Fibroblast of skin of scalp (primary cell): ENCODE measurements at places on chromosomes 7 and 10.

DNA sequence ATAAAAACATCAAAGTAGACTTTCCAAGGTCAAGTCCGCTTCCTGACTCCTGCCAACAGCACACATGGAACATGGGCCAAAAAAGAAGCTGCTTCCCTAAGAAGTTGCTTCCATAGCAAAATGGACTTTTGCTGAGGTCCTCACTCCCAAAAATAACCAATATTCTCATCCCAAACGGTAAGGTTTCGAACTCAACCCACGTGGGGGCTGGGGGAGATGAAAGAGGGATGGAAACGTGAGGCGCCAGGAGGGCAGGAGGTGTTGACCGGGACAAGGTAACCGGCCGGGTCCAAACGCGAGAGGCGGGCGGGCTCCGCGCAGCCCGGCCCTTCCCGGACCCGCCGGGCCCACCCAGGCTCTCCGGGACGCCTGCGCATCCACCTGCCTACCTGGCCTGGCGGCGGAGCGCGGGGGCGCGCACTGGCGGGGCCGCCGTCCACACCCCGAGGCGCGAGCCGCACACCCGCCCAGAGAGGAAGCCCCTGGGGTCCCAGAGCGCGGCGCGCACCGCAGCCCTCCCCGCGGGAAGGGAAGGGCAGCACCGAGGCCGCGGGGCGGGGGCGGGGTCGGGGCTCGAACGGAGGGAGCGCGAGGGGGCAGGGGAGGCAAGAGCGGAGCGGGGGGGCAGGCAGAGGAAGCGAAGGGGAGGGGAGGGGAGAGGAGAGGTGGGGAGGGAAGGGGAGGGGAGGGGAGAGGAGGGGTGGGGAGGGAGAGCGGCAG, 742 bp downstream of the LMBR1 start:
- peak; percentile 29 for DNase-seq

GRCh38 chr10:115998301-115998700, 274.7 kb downstream of the GFRA1 start:
- DNase-seq: no peak

DNA sequence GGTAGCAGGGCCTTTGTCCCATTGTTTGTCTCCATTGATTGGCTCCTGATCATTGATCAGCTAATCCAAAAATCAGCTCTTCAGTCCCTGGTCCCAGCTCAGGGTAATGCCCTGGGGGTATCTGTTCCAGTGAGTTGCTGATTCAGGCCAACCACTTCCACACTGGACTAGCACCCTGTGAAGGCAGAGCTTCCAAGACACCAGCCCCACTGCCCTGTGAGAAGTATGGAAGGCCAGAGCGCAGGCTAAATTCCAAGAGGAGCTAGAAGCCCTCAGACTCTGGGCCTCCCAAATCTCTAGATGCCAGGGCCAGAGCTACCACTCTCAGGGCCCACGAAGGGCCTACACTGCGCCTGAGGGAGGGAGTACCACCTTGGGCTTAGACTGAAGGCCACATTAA, 10.4 kb downstream of the TMEM72 start:
- no peak for DNase-seq

DNA sequence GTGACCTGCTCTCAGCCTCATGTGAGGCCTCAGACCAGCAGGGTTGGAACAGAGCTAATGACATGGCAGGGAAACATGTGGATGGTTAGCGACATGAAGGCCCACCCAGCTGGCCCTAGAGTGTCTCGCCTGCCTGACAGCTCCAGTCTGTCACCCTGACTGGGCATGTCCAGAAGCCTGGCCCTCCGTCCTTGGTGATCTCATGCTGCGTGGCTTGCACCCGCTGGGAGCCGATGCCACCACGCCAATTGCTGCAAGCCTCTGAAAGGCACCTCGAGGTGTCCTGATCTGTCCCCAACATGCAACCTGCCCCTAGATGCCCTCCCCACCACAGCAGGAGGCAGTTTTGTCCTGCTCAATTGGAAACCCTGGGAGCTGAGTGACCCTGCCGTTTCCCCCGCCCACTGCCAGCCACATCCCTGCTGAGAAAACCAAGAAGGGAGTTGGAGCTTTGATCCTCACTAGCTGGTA, 27.8 kb upstream of the RET start:
- no peak for DNase-seq

DNA sequence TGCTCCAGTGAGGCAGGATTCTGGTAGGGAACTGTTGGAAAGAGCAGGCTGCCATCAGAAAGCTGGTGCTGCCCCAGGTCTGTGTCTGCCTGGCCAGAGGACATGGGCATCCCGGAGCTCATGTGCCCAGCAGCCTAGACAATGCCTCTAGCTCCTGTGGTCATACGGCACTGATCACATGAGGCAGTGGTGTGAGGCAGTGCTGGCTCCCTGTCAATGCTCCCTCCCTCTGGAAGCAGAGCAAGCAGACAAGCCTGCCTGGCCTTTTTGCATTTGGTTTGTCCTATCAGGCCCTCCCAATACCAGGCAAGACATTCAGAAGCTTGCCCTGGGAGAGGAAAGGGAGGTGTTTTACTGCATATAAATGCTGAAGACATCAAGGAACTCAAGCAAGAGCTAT, 19.5 kb upstream of the MMP21 start:
- DNase-seq: no peak

DNA sequence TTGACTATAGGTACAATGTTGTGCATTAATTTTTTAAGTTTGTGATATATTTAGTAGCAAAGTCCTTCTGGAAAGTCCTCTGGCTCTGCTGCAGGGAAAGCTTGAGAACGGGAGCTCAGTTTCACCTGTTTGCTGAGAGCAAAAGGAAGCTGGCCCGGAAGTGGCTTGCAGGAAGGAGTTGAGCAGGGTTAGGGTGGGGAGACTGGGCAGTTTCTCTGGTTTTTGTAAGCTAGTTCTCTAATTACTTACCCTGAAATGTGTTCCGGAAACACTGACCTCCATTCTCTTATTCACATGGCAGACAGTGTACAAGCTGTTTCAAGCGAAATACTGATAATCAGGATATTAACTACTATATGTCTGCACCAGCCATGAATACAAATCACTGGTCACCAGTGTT, 22.3 kb downstream of the MAP3K8 start:
- no peak for DNase-seq

DNA sequence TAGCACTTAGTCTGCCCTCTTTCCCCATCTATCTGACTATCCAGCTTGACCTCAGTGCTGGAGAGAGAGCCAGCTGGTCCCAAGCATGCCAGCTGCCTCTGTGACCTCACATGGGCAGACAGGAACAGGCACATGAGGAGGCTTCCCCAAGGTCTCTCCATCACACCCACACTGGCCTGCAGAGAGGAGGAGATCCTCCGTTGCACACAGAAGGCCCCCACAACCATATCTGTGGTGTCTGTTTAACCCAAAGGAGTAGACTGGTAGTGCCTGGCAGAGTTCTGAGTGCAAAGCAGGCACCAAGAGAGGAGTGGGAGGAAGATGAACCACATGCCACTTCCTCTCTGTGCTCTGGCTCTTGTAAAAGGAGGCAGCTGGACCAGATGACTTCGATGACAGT, 4.8 kb upstream of the ANK3 start:
- no peak for DNase-seq

DNA sequence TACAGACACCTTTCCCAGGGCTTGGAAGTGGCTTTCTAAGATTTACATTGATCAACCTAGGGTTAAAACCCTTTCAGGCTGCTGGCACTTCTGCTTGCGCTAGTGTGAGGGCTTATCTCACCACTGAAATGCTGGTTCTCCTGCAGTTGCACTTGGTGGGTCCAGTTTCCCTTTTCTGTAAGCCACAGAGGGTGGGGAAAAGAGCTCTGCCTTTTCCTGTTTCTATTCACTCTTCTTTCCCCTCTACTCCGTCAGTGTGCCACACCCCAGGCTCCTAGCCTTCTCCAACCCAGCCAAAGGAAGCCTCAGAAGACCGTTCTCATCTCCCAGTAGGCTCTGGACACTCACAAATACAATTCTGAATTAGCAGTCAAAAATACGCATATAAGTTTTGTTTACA, 19.0 kb upstream of the CAPZA2 start:
- no peak for DNase-seq

DNA sequence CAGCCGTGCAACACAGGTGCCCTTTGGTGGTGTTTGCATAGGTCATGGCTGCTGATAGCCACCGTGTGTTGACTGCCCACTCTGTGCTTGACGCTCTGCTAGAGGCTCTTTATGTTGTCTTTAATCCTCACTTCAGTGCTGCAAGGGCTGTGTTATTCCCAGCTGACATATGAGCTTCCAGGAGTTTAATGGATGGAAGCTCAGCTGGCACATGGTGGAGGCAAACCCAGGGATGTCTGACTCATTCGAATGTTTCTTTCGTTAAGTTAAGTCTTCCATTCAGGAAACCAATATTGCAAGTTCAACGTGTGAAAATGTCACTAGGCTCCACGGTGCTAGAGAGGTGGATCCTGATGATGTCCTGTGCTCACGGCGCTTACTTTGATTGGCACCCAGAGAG, 378.4 kb downstream of the DPP6 start:
- DNase-seq: no peak

GRCh38 chr10:12902135-12902572, 99.4 kb downstream of the CCDC3 start:
- DNase-seq: peak; percentile 66

- DNase-seq: no peak
Observed at GRCh38 chr7:36088553-36088952, 64.5 kb upstream of the EEPD1 start.

DNA sequence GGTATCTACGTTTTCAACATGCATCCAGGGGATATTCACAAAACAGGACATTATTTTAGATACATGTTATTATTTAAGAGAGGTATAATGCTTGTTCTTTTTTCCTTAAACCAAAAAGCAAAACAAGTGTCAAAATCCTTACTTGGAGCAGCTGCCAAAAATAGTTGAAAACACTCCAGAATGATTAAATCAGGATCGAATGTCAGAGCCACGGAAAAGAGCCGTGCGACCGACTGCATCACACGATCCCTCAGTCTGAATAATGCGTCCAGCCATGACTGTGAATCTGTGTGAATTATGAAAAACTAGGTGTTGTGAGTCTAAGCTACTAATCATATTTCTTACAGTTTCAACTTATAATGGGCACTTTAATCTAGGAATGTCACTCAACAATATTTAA, 126.0 kb downstream of the PARD3 start:
- peak; percentile 66 for DNase-seq

- peak; percentile 43 for DNase-seq
Observed at GRCh38 chr7:13262929-13263530, 575.6 kb downstream of the ARL4A start.

GRCh38 chr10:95245425-95246055, 45.3 kb downstream of the PDLIM1 start:
- no peak for DNase-seq

DNA sequence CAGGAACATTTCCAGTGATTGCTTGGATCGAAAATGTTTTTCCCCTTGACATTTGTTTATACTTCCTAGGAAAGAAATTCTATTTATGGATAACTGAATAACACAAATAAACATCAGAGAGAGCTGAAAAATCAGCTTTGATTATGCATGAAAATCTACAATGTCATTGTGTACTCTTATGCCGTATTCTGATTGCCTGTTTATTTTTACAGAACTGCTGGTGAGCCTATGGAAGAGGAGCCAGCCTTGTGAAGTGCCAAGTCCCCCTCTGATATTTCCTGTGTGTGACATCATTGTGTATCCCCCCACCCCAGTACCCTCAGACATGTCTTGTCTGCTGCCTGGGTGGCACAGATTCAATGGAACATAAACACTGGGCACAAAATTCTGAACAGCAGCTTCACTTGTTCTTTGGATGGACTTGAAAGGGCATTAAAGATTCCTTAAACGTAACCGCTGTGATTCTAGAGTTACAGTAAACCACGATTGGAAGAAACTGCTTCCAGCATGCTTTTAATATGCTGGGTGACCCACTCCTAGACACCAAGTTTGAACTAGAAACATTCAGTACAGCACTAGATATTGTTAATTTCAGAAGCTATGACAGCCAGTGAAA, 121.5 kb downstream of the TWIST1 start:
- peak; percentile 38 for DNase-seq

DNA sequence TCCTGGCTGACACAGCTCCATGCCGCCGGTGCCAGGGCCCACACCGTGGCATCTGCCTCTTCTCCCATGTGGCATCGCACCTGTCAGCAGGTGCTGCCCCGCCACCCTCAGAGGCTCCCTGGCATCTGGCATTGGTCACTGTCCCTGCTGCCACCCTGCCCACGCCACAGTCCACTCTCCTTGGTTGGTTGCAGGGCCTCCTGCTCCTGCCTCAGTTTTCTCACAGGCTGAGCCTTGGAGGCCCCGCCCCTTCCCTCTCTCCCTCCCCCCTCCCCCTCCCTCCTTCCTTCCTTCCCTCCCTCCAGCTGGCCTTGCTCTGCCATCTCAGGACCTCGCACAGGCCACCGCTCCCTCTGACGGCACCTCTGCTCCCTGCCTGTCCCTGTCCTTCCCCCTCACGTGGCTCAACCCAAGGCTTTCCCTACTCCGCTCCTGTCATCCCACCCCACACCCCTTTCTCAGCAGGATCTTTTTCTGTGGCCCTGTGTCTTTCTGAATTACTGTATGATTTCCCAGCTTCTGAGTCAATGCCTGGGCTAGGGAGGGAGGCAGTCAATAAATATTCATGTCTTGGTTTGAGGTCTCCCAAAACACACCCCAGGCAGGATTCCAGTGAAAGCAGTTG, 87.4 kb downstream of the INPP5A start:
- DNase-seq: no peak

DNA sequence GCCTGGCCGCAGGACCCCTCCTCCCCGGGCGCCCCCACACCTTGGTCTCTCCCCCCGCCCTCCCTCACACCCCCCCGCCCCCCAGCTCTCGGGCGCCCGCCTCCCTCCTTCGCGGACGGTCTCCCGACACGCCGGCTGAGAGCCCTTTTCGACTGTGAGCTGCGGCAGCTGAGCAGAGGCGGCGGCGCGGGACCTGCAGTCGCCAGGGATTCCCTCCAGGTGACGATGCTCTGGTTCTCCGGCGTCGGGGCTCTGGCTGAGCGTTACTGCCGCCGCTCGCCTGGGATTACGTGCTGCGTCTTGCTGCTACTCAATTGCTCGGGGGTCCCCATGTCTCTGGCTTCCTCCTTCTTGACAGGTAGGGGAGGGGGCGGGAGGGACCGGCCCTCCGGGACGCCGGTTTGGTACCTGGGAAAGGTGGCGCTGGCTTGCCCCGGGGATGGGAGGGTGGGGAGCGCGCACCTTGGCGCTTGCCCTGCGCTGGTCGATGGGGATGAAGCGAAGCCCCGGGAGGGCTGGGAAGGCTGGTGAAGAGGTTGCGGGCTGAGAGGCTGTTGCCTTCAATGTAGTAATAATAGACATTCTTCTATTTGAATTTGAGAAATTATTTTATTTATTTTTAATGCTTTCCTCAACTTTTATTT, at the start of gene BMPER:
BMPER (plus strand) TSS at position 151 of the 644 bp plus-strand sequence; CDS start at position 226, 75 bp downstream.
- DNase-seq: peak; percentile 52

GRCh38 chr7:90298145-90299038, 22.7 kb downstream of the FAM237B start:
- peak; percentile 63 for DNase-seq

GRCh38 chr7:111865430-111865829, 303.1 kb upstream of the IMMP2L start:
- no peak for DNase-seq

- DNase-seq: no peak
Observed at GRCh38 chr10:60986791-60987190, 42.8 kb upstream of the RHOBTB1 start.
